ENCODE measurements at places on chromosomes 13 and 19. TPM values are rescaled to one million over a fixed set of nuclear protein-coding genes. Genes with fewer than 3 reads are reported as not detected.
A peak's percentile ranks its signal among the peaks of the same experiment; 100 is the strongest.

- no peaks in the 10 kb centered on the region for H3K4me1 ChIP-seq
- H3K27ac ChIP-seq: no peak overlapping the region
- no peak for DNase-seq
- no peak overlapping the region for H3K4me3 ChIP-seq
- no peaks in the 10 kb centered on the region for H3K27me3 ChIP-seq
- H3K36me3 ChIP-seq: no peaks in the 10 kb centered on the region
These were observed 69.7 kb downstream of the UFM1 start for GRCh38 chr13:38419312-38419873.

DNA sequence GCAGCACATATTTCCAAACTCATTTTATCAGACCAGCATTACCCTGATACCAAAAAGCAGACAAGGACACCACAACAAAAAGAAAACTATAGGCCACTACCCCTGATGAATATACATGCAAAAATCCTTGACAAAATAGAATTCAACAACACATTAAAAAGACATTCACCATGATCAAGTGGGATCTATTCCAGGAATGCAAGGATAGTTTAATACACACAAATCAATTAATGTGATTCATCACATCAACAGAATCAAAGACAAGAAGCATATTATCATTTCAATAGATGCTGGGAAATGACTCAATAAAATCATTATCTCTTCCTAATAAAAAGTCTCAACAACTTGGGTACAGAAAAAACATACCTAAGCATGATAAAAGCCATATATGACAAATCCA, 11.2 kb downstream of the ZNF347 start:
- H3K36me3 ChIP-seq: peaks cover 10% of the 10 kb centered on the region
- no peak for DNase-seq

GRCh38 chr19:7605490-7606222, 10.0 kb downstream of the CAMSAP3 start:
- H3K27ac ChIP-seq: no peak overlapping the region
- H3K4me3 ChIP-seq: no peak overlapping the region
- DNase-seq: no peak
- H3K27me3 ChIP-seq: no peaks in the 10 kb centered on the region
- no peaks in the 10 kb centered on the region for H3K4me1 ChIP-seq

DNA sequence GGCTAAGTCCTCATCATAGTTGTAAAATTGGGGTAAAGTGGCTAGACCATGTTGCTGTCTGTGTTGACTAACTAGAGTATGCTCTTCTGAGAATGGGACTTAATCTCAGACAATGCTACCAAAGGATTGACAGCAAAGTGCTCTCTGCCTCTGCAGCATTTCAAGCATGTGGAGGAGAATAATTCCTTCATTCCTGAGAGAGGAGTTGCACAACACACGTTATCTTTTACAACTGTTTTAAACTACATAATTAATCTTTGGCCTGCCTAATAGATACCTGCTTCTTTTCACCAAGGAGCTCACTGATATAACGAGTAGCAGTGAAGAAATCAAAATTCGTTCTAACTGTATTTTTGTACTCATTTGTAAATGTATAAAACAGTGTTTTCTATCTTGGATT, 2172.2 kb downstream of the PCDH9 start:
- no peaks in the 10 kb centered on the region for H3K4me1 ChIP-seq
- no peak overlapping the region for H3K27ac ChIP-seq
- no peaks in the 10 kb centered on the region for H3K27me3 ChIP-seq

- no peaks in the 10 kb centered on the region for H3K36me3 ChIP-seq
- peak overlapping the region; percentile 33 for H3K27ac ChIP-seq
- peaks cover 13% of the 10 kb centered on the region for H3K4me1 ChIP-seq
- no peak overlapping the region for H3K4me3 ChIP-seq
These were observed 85.9 kb downstream of the GJA3 start for GRCh38 chr13:20074966-20075365.

- no peak overlapping the region for H3K27ac ChIP-seq
- no peak for DNase-seq
- no peak overlapping the region for H3K4me3 ChIP-seq
- H3K27me3 ChIP-seq: no peaks in the 10 kb centered on the region
These were observed 7.6 kb downstream of the ZNF737 start for GRCh38 chr19:20558011-20558410.

DNA sequence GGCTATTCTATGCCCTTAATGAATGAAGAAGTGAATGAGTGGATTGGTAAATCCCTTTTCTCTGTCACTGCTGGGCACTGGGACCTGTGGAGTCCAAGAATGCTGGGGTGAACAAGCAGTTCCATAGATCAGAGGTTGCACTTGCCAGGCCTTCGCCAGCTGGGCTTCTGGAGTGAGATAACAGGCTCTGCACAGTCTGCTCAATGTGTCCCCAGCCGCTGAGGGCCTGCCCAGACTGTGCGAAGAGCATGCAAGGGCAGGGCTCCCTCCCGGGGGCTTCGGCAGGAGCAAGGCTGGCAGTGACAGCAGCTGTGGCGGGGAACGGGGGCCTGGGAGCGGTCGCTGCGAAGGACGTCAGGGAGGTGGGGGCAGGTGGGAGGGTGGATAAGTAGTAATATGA, 51.3 kb downstream of the ZNF536 start:
- H3K27ac ChIP-seq: no peak overlapping the region
- no peak overlapping the region for H3K4me3 ChIP-seq
- H3K4me1 ChIP-seq: no peaks in the 10 kb centered on the region
- DNase-seq: no peak
- H3K27me3 ChIP-seq: no peaks in the 10 kb centered on the region

- DNase-seq: no peak
- no peaks in the 10 kb centered on the region for H3K4me1 ChIP-seq
- H3K4me3 ChIP-seq: no peak overlapping the region
- no peaks in the 10 kb centered on the region for H3K27me3 ChIP-seq
These were observed 93.5 kb downstream of the ZDHHC20 start for GRCh38 chr13:21365574-21365973.

DNA sequence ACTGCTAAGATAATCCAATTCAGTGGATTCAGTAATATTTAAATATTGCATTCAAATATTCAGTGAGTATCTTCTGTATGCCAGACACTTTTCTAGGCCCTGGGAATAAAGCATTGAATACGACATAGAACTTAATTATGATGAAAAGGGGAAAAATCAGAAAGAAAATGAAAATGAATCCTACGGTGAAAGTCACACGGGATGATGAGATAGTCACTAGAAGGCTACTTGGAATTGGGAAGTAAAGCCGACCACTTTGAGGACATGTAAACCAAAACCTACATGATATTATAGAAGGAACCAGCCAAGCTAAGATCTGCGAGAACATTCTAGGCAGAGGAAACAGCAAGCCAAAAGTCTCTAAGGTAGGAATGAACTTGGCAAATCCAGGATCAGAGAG, 10.1 kb downstream of the DPY19L3 start:
- H3K27ac ChIP-seq: no peak overlapping the region
- H3K36me3 ChIP-seq: no peaks in the 10 kb centered on the region
- H3K4me1 ChIP-seq: no peaks in the 10 kb centered on the region
- no peak overlapping the region for H3K4me3 ChIP-seq
- no peaks in the 10 kb centered on the region for H3K27me3 ChIP-seq
- DNase-seq: no peak

DNA sequence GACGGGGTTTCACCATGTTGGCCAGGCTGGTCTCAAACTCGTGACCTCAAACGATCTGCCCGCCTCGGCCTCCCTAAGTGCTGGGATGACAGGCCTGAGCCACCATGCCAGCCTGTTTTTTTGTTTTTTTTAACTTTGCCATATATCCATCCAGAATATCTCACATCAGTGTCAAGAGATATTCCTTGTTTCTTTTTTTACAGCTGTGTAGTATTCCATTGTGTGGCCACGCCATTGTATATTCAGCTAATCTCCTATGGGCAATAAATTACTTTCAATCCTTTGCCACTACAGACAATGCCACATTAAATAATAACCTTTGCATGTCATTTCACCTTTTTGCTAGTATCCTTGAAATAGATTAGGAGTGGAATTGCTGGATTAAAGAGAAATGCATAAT, 15.3 kb downstream of the KHSRP start:
- H3K36me3 ChIP-seq: no peaks in the 10 kb centered on the region
- no peak overlapping the region for H3K4me3 ChIP-seq
- H3K27ac ChIP-seq: no peak overlapping the region
- DNase-seq: no peak
- H3K4me1 ChIP-seq: peaks cover 9% of the 10 kb centered on the region

DNA sequence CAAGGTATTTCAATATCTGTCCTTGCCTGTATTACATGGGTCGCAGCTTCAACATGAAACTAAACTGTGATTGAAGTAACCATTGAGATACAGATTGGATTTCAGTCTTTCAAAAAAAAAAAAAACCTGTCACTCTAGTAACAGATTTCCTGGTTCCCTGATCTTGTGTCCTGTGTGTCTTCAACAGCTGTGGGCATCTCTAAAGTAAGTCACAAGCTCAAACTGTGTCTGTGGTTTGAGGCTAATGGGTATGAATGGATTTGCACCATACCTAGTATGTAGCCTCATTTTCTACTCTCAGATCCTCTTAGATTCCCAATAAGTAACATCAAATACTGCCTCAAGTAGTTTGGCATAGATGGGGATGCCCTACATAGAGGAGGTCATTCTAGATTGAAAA, 300.1 kb downstream of the COG6 start:
- H3K4me3 ChIP-seq: no peak overlapping the region
- H3K36me3 ChIP-seq: no peaks in the 10 kb centered on the region
- no peaks in the 10 kb centered on the region for H3K4me1 ChIP-seq

DNA sequence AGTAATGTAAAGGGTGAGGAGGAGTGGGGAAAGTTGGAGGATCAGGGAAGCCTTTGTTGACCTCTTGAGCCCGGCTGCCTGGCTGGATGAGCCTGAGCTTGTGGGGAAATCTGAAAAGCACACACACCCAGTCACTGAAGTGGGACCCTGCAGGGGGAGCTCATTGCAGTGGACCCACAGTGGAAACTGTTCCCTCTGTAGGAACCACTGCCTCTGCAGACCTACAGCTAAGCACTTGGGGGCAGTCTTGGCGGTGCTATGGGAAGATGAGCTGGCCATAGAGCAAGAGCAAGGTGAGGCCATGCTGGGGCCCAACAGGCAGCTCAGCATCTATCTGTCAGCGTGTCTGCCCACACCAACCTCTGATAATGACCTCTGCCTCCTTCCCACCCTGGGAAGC, 294.8 kb downstream of the TSHZ3 start:
- no peaks in the 10 kb centered on the region for H3K27me3 ChIP-seq
- no peaks in the 10 kb centered on the region for H3K36me3 ChIP-seq
- no peak overlapping the region for H3K4me3 ChIP-seq
- peak; percentile 44 for DNase-seq

DNA sequence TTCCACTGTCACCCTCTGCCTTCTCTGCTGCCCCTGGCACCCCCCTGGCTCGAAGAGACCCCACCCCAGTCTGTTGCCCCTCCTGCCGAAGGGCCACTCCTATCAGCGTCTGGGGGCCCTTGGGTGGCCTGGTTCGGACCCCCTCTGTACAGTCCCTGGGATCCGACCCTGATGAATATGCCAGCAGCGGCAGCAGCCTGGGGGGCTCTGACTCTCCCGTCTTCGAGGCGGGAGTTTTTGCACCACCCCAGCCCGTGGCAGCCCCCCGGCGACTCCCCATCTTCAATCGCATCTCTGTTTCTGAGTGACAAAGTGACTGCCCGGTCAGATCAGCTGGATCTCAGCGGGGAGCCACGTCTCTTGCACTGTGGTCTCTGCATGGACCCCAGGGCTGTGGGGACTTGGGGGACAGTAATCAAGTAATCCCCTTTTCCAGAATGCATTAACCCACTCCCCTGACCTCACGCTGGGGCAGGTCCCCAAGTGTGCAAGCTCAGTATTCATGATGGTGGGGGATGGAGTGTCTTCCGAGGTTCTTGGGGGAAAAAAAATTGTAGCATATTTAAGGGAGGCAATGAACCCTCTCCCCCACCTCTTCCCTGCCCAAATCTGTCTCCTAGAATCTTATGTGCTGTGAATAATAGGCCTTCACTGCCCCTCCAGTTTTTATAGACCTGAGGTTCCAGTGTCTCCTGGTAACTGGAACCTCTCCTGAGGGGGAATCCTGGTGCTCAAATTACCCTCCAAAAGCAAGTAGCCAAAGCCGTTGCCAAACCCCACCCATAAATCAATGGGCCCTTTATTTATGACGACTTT, 2.0 kb downstream of the ZFP36 start:
- no peaks in the 10 kb centered on the region for H3K36me3 ChIP-seq
- no peaks in the 10 kb centered on the region for H3K27me3 ChIP-seq
- peak overlapping the region; percentile 100 for H3K27ac ChIP-seq
- peak; percentile 66 for DNase-seq
- H3K4me3 ChIP-seq: peak overlapping the region; percentile 77

- DNase-seq: no peak
- no peak overlapping the region for H3K27ac ChIP-seq
- H3K27me3 ChIP-seq: no peaks in the 10 kb centered on the region
- H3K36me3 ChIP-seq: no peaks in the 10 kb centered on the region
- H3K4me1 ChIP-seq: peaks cover 18% of the 10 kb centered on the region
These were observed 15.6 kb downstream of the KDM4B start for GRCh38 chr19:4984438-4984990.

GRCh38 chr19:8635422-8635821, 5.0 kb downstream of the NFILZ start:
- H3K4me3 ChIP-seq: no peak overlapping the region
- peaks cover 7% of the 10 kb centered on the region for H3K4me1 ChIP-seq
- H3K27me3 ChIP-seq: no peaks in the 10 kb centered on the region
- H3K36me3 ChIP-seq: no peaks in the 10 kb centered on the region
- no peak for DNase-seq
- H3K27ac ChIP-seq: no peak overlapping the region

- no peaks in the 10 kb centered on the region for H3K27me3 ChIP-seq
- H3K4me3 ChIP-seq: no peak overlapping the region
- no peaks in the 10 kb centered on the region for H3K36me3 ChIP-seq
- H3K4me1 ChIP-seq: peaks cover 8% of the 10 kb centered on the region
- no peak overlapping the region for H3K27ac ChIP-seq
These were observed 757.6 kb downstream of the LIG4 start for GRCh38 chr13:107457686-107458085.

- no peak overlapping the region for H3K4me3 ChIP-seq
- DNase-seq: no peak
- no peaks in the 10 kb centered on the region for H3K36me3 ChIP-seq
- peaks cover 11% of the 10 kb centered on the region for H3K4me1 ChIP-seq
- H3K27me3 ChIP-seq: peaks cover 35% of the 10 kb centered on the region
These were observed 9.1 kb upstream of the SHISA7 start for GRCh38 chr19:55451965-55452748.

AP1M2 gene
- total RNA-seq: 66.5 TPM

ODAD3 gene
- total RNA-seq: 0.08 TPM

PLIN3 gene
- total RNA-seq: 97.8 TPM

TMEM238 gene
- total RNA-seq: 1.8 TPM
